ENCODE measurements at places on chromosomes 11 and 22.

DNA sequence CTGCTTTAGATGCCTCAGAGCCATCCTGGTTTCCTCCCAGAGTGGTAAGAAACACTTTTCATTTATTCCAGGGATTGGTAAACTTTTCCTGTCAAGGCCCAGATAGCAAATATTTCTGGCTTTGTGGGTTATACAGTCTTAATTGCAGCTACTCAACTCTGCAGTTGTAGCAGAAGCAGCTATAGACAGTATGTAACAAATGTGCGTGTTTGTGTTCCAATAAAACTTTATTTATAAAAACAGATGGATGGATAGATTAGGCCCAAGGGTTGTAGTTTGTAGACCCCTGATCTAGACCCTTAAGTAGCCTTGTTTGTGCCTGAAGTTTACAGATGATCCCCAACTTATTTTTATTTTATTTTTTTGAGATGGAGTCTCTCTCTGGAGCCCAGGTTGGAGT, 17.9 kb downstream of the NNMT start:
- no peak for DNase-seq

- DNase-seq: no peak
These were observed 118.5 kb upstream of the GRIA4 start for GRCh38 chr11:105491394-105491793.

GRCh38 chr11:35855671-35856070, 88.2 kb upstream of the LDLRAD3 start:
- no peak for DNase-seq

- no peak for DNase-seq
These were observed 1.4 kb upstream of the EMSY start for GRCh38 chr11:76443268-76443980.

DNA sequence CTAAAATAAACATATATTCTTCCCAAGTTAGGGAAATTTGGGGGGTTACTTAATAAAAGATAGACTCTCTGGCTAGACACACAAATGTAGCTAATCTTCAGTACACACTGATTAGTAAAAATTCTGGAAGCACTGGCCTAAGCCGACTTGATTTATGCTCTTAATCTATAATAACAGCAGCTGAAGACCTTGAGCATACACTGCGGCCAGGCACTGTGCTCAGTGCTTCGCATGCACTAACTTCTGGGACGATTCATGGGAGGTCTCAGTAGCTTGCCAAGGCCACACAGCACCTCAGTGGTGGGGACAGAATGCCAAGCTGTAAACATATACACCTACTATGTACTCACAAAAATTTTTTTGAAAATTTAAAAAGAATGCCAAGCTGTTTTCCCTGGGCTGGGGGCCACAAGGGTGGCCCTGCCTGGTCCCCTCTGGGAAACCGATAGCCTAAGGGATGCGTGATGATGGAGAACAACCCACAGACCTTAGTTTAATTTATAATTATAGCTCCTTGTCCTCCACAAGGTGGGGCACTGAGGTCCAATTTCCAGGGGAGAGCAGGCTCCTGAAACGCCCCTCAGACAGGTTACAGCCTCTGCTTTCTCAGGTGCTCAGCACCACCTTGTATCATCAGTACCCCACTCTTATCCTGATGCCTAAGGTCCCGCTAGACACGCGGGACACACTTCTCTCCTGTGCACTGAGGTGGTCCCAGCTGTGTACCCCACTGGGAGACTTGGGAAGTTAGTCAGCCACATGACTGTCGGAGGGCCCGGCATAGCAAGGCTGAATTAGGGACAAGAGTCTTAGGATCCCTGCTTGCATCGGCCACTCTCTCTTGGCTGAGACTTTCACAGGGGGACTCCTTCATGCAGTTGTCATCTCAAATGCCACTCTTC, 20.1 kb downstream of the SERPIND1 start:
- no peak for DNase-seq

- DNase-seq: peak; percentile 9
These were observed 15.8 kb downstream of the UPB1 start for GRCh38 chr22:24510637-24511625.

DNA sequence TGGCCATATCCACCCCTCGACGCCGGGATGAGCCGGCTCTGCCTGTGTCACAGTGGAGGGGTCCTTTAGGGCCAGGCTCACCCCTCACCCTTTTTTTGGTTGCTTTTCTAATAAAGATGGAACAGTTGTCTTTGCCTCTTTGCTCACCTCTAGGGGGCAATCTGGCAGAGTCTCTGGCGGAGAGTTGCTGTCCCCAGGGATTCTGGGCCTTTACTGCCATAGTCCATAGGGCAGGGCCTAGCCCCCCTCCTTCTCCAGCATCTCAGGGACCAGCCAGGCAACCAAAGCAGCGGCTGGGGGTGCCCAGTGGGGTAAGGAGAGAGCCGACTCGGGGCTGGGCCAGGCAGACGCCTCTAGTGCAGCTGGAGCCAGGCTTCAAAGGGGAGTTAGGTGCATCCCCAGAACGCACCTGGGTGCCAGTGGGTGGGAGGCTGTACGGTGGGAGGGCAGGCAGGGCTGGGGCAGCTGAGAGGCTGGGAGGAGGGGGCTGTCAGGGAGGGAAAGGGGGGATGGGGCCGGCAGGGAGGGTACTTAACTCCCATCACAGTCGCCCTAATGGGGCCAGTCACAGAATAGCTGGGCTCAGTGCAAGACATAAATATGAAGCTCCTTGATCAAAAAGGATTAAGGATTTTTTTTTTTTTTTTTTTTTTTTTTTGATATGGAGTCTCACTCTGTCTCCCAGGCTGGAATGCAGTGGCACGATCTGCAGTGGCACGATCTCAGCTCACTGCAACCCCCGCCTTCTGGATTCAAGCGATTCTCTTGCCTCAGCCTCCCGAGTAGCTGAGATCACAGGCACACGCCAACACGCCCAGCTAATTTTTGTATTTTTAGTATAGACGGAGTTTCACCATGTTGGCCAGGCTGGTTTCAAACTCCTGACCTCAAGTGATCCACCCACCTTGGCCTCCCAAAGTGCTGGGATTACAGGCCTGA, 2.5 kb upstream of the SUSD2 start:
- DNase-seq: no peak

- DNase-seq: no peak
These were observed 16.3 kb upstream of the CCT8L2 start for GRCh38 chr22:16608931-16609330.

GRCh38 chr11:94806014-94806413, 37.9 kb downstream of the AMOTL1 start:
- no peak for DNase-seq

DNA sequence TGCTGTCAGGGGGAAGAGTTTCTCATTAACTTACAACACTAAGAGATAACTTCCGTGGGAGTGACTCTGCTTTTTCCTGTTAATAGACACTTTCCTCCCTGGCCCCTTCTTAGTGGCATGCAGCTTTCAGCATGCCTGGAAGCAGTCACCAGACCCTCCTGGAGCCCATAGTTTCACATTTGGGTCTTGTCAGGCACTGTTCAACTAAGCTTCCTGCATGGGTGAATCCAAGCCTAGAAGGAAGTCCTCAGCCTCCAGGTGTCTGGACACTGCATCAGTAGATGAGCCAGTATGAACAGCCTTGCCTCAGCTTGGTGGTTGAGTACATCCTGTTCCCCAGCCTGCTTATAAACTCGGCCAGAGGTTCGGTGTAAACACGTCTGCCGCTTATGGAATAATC, 68.1 kb downstream of the PPP6R3 start:
- peak; percentile 14 for DNase-seq

- no peak for DNase-seq
These were observed 395.6 kb downstream of the DLG2 start for GRCh38 chr11:85231588-85231987.

DNA sequence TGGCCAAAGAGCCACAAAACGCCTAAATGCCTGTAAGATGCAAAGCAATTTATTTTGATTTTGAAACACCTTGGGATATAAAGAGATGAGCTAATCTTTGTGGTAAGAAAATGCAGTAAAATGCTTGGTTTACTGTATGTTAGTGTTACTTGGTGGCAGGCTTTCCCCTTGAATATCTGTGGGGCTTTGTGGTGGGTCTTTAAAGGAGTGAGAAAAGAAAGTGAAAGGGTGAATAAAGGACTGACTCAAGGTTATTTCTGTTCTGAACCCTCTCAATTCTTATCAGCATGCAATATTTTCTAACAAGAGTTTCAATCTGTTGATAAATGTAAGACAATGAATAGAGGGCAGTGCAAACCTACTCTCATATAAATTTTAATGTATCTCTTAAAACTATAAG, 1555.9 kb upstream of the RAG2 start:
- DNase-seq: no peak

DNA sequence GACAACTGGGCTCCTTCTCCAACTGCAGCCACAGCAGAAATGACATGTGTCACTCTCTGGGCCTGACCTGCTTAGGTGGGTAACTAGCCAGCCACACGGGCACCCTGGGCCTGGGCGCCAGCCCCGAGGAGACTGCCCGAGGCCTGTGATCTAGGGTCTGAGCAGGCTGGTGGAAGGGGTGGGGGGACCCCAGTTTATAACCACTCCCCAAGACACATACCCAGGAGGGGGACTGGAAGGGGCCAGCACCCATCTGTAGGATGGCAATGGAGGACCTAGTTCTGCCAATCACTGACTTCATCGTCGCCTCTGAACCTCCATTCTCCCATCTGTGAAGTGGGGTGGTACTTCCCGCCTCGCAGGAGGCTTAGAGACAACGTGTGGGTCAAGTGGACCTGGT, 16.1 kb downstream of the CD5 start:
- DNase-seq: no peak

GRCh38 chr22:44030702-44031082, 6.6 kb downstream of the PARVB start:
- no peak for DNase-seq

DNA sequence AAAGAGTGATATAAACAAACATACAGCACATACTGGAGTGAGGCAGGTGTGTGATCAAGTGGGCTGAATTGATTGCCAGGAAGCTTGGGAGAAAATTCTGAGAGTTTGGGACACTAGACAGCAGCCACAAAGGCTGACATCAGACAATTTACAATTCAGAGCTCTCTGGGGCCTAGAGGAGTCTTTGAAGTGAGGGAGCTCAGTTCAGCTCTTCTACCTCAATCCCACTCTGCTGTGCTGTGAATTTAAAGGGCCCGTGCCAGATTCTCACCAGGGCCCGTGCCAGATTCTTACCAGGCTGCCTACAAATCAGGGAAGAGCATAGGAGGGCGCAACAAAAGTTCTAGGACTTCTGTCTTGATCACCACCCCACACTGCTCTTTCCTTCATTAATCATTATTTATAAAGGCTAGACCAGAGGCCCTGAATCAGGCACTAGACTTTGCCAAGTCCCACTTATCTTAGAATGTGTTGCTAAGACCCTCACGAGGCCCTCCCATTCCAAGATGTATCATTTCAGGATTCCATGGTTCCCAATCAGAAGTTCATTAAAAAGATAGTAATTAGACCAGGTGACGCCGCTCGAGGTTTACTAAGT, 112.4 kb downstream of the KIRREL3 start:
- DNase-seq: no peak

GRCh38 chr11:8025123-8025522, 38.0 kb downstream of the EIF3F start:
- DNase-seq: no peak

DNA sequence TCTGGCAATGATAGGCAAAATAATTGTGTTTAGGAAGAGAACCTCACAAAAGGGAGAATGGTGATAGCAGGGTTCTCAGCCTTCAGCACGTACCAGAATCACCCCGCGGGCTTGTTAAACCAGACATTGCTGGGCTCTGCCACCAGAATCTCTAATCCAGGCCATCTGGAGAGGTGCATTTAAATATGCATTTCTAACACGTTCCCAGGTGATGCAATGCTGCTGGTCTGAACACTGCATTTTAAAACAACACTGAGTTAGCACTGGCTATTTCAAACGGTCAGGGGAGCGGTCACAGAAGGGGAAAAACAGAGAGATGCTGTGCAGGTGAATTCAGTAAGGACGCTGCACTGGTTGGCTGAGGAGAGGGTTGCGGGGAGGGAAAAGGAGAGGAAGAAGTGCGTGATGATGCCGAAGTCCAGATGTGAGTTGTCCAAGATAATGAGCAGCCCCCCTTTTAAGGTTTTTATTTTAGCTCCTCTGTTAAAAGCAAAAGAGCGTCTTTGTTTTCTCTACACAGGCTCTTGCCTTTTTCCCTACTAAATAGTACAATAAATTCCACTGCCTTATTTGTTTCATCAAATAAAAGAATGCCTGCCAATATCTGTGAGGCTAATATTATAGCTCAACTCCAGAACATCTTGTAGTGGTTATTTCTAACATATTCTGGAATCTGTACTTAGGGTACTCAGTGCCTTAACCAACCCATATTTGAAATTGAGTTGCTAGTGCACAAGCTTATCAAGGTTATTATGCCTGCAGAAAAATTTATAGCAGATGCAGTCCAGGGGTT, 109.6 kb upstream of the POU2AF2 start:
- DNase-seq: no peak

- peak; percentile 4 for DNase-seq
These were observed 36.0 kb upstream of the MYH9 start for GRCh38 chr22:36423461-36424404.

GRCh38 chr22:46563381-46564083, 26.1 kb upstream of the CELSR1 start:
- DNase-seq: peak; percentile 77

DNA sequence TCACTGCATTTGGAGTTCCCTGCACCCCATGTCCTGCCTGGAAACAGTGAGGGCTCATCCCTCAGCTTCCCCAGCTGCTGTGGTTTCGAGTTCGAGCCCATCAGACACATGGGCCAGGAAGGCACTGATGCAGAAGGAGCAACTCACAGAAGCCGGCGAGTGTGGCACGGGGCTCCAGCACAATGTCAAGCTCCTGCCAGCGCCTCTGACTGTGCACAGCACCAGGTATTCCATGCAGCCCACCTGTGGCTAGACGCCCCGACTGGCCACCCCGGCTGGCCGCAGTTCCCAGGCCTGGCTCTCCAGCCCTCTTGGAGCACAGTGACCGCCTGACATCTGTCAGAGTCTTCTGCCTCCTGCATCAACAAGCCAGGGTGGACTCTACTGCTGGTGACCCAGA, 419.4 kb downstream of the SHANK2 start:
- DNase-seq: no peak

DNA sequence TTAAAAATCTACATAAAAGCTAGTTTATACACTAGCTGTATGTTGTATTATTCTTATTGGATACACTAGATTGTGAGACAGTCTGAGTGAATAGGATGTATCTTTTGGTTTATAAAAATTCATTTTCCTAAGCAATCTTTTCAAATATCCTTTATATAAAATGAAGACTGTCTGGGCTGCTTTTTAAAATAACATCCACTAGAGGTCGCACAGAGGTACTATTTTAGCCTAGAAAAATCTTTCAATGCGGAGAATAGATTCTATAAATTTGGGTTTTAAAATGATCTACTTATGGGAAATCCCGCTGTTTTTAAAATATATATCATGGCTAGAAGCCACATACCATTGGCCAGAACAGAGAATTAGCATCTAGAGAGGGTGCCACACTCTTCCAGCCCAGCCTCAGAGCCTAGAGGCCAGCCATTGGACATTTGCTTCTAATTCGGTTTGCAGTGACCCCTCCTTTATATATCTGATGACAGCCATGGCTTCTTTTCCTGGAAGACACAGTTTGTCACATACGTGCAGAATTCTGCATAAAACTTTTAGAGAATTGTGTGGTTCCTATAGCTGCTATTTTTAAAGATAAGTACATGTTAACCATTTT, 7.3 kb downstream of the C11orf97 start:
- DNase-seq: no peak

- no peak for DNase-seq
These were observed 101.2 kb upstream of the HSD17B12 start for GRCh38 chr11:43579171-43579918.
